Astrocyte of the hippocampus (primary cell): ENCODE measurements at places on chromosomes 5 and 9.
A peak's percentile ranks its signal among the peaks of the same experiment; 100 is the strongest.

DNA sequence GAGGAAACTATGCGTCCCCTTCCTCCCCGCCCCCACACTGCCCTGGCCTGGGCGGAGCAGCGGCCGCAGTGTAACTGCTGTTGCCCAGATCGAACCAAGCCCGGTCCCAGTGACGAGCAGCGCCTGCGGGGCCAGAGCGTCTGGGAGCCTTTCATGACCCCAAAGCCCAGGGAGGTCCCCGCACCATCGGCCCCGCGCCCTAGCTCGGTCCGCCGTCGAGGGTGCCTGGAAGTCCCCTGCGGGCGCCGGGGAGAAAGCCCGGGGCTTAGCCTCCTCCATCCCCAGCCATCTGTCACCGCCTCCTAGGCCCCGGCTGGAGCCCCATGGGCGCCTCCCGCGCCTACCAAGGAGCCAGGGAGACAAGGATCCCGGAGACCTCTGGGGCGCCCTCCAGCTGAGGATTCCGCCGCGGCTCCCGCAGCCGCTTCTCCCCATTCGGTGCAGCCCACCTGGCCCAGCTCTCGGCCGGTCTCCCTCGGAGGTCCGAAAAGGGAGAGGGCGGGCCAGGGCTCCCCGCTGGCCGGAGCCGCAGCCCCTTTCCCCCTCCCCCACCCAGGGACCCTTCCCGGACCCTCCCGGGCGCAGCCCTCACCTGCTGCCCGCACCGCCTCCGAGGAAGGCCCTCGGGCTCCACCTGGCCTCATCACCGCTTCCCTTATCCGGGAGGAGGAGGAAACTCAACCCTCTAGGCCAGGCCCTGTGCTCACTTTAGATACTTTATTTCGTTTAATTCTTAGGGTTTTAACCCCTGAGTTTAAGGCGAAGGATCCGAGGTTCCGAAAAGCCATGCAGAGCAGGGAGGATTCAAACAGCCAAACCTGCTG is 45.6 kb downstream of the APTX start:
- no peak for DNase-seq

GRCh38 chr5:154005648-154006047 is 33.1 kb downstream of the FAM114A2 start:
- no peak for DNase-seq

DNA sequence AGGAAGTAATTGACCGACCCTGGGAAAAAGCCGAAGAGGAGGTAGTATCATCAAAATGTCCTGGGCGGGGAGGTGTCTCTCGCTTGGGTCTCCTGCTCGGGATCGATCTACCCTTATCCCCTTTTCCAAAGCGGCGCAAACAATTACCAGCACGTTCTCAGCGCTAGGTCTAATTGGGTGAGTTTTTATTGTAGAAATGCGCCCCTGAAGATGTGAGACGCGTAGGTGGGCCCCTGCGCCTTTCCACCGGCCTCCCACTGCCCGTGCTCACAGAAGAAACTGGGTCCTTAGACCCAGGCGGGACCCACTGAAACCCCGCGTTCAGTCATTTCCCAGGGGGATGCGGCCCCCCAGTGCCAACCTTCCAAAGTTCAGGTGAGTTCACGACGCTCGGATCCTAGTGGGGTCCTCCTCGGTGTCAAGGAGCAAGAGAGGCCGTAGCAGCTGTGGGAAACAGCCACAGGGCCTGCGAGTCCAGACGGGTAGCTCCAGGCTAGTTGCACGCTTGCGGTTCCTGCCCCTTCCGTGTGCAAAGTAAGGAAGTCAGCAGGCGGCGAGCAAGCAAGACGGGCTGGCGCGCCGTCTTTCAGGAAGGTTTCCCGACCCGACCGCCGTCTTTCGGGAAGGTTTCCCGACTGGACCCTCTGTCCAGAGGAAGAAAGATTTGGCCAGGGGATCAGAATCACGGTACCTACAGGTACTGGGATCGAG is 1.5 kb downstream of the SMIM32 start:
- peak; percentile 68 for DNase-seq

- DNase-seq: peak; percentile 88
Observed at GRCh38 chr9:111525056-111525977, at the start of gene ZNF483. TSS of gene ZNF483 (plus strand) at chr9:111525179. CDS start at chr9:111527396, 2,217 bp downstream.

DNA sequence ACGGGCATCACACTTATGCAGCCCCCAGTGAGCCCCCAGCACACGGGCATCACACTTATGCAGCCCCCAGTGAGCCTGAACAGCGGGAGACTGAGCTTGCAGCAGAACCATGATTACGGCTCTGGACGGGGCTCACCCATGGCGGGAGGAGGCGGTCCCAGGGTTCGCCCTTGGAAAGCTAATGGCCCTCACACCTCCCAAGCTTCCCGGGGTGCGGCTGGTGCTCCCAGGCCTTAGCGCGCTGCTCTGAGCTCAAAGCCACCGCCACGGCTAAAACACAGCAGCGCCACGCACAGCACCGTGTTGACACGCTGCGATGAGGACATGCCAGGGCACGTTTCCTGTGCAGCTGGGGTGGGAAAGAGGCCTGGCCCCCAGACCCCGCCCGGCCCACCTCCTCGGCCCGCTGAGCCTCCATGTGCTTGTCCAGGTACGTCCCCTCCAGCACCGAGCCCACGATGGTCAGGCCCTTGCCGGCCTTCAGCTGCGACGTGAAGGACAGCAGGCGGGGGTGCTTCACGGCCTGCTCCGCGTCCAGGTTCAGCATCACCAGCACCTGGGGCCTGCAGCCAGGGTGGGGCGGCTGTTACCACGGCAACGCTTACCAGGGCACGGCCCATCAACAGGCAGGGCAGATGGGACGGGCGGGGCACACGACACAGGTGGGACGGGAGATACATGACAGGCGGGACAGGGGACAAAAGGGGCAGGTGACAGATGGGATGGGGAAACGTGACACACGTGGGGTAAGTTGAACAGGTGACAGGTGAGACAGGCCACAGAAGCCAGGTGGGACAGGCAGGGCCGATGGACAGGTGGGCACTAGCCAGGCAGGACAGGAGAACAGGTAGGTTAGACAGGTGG is 38.4 kb downstream of the SLC12A7 start:
- DNase-seq: no peak

DNA sequence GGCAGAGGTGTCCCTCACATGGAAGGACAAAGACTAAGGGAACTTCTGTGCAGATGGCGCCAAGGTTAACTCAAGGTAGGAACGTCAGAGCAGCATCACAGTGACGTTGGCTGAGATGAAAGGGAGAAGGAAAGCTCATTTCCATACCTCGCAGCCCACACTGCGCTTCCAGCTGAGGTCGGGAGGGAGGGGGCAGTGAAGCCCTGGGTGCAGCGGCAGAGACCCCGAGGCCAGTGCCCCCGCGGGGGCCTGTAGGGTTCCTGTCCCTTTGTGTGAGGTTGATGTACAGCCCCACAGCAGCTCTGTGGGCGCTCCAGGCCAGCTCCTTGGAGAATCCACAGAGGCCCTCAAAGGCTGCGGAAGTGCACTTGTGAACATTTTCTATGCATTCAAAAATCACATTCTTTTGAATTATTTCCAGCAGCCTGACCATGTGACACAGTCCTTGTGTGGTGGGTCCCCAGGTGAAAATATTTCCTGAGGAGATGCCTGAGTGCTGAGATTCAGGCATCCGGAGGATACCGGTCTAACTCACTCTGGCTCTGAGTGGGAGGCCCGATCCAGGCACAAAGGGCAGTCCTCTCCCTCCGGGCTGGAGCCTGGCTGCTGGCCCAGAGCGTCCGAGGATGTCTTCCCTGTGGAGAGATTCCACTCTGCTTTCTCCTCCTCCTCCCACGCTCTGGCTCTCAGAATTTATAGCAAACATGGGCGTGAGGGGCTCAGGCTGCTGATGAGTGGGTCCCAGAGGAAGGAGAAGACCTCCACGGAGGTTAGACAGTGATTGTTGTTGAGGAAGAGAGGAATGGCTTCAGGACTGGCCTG is 150.7 kb downstream of the ICE1 start:
- DNase-seq: no peak

GRCh38 chr5:164335837-164336236 is 830.4 kb downstream of the MAT2B start:
- peak; percentile 56 for DNase-seq

- DNase-seq: peak; percentile 16
Observed at GRCh38 chr9:137217276-137218211, 4.5 kb downstream of the RNF208 start.

DNA sequence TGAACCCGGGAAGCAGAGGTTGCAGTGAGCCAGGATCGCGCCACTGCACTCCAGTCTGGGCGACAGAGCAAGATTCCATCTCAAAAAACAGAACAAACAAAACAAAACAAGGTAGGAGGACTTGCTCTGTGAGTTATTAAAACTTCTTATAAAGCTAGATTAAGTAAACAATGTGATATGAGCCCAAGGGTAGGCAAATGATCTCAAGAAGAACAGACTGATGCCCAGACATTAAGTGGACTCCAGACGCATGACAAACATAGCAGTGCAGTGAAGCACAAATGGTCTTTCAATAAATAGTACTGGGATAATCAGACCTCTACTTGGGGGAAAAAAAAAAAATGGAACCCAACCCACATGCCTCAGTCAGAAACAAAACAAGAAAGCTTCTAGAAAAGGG is 45.7 kb downstream of the SETX start:
- DNase-seq: no peak

GRCh38 chr5:87361536-87362213 is 51.1 kb downstream of the CCNH start:
- no peak for DNase-seq

GRCh38 chr9:108108280-108108851 is 618.8 kb upstream of the KLF4 start:
- no peak for DNase-seq

GRCh38 chr5:150320044-150320613 is 17.4 kb upstream of the ARSI start:
- peak; percentile 94 for DNase-seq

DNA sequence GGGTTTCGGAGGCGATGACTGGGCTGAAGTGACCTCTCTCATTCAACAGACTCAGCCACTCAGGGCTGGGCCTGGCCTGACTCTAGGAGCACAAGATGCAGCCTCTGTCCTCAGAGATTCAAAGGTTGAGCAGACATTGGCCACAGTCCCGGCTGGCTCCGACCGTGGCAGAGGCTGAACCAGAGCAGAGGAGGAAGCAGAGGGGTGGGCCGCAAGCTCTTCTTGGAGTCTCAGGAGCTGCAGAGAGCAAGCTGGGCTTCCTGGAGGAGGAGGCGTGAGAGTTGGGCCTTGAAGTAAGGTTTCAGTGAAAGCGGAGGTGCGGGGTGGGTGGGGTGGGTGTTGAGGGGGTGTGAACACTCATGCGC is 37.6 kb downstream of the ALG2 start:
- DNase-seq: no peak

GRCh38 chr5:174590820-174591219 is 133.6 kb upstream of the MSX2 start:
- no peak for DNase-seq

DNA sequence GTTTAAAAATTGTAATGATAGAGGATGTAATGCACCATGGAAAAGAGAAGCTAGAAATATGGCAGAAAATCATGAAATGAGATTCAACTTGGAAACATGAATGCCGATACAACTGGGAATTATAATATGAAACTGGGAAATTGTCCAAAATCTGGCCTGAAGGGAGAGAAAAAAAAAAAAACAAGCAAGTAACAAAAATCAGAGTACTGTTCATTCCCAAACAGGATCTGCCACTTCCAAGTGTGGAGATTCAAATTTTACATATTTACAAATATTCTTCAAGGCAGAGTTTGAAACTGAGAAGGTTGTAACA is 56.6 kb upstream of the MOCS2 start:
- DNase-seq: no peak

DNA sequence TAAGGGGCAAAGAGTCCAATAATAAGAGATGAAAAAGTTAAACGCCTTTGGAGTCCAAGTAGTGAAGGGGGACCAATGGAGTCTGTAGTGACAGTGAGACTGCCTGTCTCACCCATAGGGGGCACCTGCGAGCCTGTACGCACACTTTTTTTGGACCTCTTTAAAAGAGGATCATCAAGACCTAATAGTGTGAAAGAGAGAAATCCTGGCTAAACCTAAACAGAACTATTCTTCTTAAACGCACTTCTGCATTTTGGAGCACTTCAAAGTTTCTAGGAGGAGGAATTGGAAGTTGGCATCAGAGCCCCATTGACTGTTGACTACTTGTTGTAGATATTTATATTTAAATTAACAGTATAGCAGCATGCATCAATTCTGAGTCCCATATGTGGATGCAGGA is 636.1 kb upstream of the KLF4 start:
- no peak for DNase-seq

- DNase-seq: no peak
Observed at GRCh38 chr9:73280113-73280512, 128.4 kb downstream of the ANXA1 start.

GRCh38 chr9:109190151-109190550 is 23.1 kb upstream of the FRRS1L start:
- no peak for DNase-seq

DNA sequence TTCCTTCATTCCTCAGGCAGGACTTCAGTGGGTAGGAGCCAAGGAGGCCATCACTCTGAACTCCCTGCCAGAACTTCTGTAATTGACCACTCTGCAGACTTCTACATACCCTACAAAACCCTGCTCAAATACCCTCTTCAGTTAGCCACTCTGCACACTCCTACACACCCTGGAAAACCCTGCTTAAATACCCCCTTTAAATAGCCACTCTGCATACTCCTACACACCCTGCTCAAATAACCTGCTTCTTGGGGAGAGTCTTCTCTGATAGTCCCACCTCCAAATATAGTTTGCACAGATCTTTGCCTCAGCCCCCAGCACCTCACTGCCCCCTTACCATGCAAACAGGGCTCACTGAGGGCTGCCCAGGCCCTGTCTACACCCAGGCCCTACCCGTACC is 18.6 kb upstream of the CARD19 start:
- no peak for DNase-seq

DNA sequence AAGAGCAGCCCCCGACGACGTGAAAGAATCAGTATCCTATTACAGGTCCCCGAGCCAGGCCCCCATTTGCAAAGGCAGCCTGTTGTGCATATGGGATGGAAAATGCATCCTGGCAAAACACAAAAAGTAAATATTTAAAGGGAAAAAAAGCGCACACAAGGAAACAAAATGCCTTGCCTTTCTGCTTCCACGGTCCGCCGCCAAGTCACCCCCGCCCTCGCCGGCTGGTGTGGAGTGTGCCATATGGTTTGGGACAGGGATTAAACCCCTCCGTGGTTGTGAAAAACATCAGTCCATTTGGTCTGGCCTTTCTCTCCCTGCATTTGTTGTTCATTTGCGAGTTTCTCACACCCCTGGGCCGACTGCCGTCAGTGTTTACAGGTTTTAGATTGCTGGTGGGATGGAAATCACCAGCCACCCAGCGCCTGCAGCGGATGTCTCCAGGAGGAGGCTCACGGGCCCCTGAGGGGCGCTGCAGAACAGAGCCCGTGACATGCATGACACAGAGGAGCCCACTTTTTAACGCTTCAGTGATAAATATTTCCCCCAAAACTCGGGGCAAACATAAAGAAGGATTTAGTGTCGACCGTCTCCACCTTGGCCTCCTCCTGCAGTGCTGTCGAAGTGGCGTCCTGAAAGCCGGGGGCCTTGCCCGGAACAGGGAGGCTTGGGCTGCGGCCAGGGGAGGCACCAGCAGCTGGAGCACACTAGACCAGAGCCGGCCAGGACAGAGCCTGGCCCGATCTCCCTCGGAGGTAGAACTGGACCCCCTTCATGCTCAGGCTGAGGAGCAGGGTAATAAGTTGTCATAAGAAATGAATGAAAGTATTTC is 161.5 kb downstream of the HSD17B3 start:
- DNase-seq: no peak
